ENCODE measurements at places on chromosomes 11 and 22. TPM values are rescaled to one million over a fixed set of nuclear protein-coding genes. Genes with fewer than 3 reads are reported as not detected.
A peak's percentile ranks its signal among the peaks of the same experiment; 100 is the strongest.

The OVOL1 gene
- total RNA-seq: not detected

GRCh38 chr22:20420157-20420842 lies 17.3 kb downstream of the SCARF2 start:
- H3K4me1 ChIP-seq: peaks cover 16% of the 10 kb centered on the region
- no peak overlapping the region for H3K27ac ChIP-seq
- H3K4me3 ChIP-seq: no peak overlapping the region
- no peaks in the 10 kb centered on the region for H3K27me3 ChIP-seq

- no peaks in the 10 kb centered on the region for H3K36me3 ChIP-seq
- peak overlapping the region; percentile 48 for H3K27ac ChIP-seq
- no peaks in the 10 kb centered on the region for H3K27me3 ChIP-seq
Observed at GRCh38 chr11:110712659-110713448, 617 bp upstream of the ARHGAP20 start.

DNA sequence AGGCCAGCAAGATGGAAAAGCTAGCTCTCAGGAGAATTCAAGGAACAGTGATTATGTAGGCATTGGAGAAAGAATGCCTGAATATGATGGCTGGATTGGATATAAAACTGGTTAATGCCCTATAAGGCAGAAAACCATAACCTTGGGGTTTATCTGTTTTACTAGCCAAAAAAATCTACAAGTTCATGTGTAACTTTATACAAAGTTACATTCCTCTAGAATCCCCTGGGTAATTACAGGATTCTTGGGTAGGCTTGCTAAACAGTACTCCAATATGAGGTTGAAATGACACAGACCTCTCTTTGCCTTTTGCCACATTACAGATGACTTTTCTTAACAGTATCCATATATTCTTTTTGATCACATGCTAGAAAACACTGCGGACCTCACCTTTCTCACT lies 26.0 kb downstream of the TSPAN18 start:
- peak overlapping the region; percentile 78 for H3K27ac ChIP-seq
- no peaks in the 10 kb centered on the region for H3K27me3 ChIP-seq
- H3K36me3 ChIP-seq: no peaks in the 10 kb centered on the region
- no peak overlapping the region for H3K4me3 ChIP-seq

GRCh38 chr11:122343210-122343609 lies 227.2 kb upstream of the BLID start:
- H3K4me1 ChIP-seq: peaks cover 4% of the 10 kb centered on the region
- no peaks in the 10 kb centered on the region for H3K27me3 ChIP-seq
- no peak overlapping the region for H3K4me3 ChIP-seq
- H3K27ac ChIP-seq: no peak overlapping the region
- no peak for DNase-seq

- H3K27ac ChIP-seq: no peak overlapping the region
- no peaks in the 10 kb centered on the region for H3K27me3 ChIP-seq
- no peak for DNase-seq
- no peaks in the 10 kb centered on the region for H3K36me3 ChIP-seq
- H3K4me3 ChIP-seq: no peak overlapping the region
Observed at GRCh38 chr22:38133331-38133730, 22.8 kb upstream of the BAIAP2L2 start.

DNA sequence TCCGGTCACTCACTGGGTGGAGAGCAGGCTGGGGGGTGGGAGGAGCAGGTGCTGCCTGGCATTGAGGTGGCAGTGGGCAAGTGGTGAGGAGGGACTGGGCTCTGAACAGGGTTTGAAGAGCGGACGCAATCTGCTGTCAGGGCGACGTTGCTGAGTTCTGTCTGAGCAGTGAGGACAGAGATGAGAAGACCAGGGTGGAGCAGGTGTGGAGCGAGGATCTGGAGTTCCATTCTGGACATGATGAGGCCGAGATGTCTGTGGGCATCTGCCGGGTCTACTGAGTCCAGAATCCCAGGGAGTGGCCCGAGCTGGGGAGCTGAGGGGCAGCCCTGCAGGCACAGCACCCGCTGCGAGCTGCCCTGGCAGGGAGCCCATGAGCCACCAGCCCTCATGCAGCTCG lies 2.2 kb upstream of the MOV10L1 start:
- no peaks in the 10 kb centered on the region for H3K4me1 ChIP-seq
- H3K27ac ChIP-seq: no peak overlapping the region
- H3K36me3 ChIP-seq: no peaks in the 10 kb centered on the region
- no peak for DNase-seq
- no peak overlapping the region for H3K4me3 ChIP-seq

DNA sequence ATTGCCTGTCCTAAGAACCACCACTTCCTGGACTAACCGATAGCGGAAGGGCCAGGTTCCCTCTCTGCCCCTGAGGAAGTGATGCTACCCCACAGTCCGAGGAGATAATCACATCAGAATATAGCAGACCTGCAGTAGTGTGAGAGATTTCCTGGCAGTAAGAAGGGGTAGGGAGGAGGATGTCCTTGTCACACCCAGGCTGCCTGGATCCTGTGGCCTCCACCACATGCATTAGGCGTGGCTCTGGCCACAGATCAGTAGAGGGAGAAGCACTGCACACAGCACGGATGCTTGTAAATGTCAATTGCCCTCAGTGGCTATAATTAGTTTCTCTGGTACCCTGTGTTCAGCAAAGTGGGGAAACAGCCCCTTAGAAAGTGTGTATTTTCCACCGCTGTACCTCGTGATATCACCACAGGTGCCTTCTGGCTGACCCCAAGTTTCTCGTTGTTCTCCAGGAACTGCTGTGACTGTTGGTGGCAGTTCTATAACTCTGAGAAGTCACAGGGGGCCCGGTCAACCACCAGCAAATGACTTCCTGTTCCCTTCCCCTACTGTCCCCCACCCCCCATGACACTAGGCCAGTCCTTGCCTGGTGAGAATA lies 61.8 kb downstream of the UBASH3B start:
- H3K36me3 ChIP-seq: no peaks in the 10 kb centered on the region
- H3K27ac ChIP-seq: no peak overlapping the region
- no peak overlapping the region for H3K4me3 ChIP-seq
- H3K27me3 ChIP-seq: no peaks in the 10 kb centered on the region
- DNase-seq: no peak

GRCh38 chr11:130932086-130932712 lies 15.9 kb upstream of the SNX19 start:
- H3K4me3 ChIP-seq: no peak overlapping the region
- no peak overlapping the region for H3K27ac ChIP-seq
- H3K36me3 ChIP-seq: no peaks in the 10 kb centered on the region
- H3K4me1 ChIP-seq: no peaks in the 10 kb centered on the region
- DNase-seq: peak; percentile 66
- H3K27me3 ChIP-seq: no peaks in the 10 kb centered on the region

The GNAZ gene
- total RNA-seq: 56.9 TPM

GRCh38 chr11:131025020-131025419 lies 108.7 kb upstream of the SNX19 start:
- no peak overlapping the region for H3K27ac ChIP-seq
- no peak for DNase-seq
- H3K4me3 ChIP-seq: no peak overlapping the region
- H3K27me3 ChIP-seq: no peaks in the 10 kb centered on the region
- no peaks in the 10 kb centered on the region for H3K4me1 ChIP-seq

- no peaks in the 10 kb centered on the region for H3K36me3 ChIP-seq
Observed at GRCh38 chr22:36940676-36941075, 27.2 kb downstream of the CSF2RB start.

DNA sequence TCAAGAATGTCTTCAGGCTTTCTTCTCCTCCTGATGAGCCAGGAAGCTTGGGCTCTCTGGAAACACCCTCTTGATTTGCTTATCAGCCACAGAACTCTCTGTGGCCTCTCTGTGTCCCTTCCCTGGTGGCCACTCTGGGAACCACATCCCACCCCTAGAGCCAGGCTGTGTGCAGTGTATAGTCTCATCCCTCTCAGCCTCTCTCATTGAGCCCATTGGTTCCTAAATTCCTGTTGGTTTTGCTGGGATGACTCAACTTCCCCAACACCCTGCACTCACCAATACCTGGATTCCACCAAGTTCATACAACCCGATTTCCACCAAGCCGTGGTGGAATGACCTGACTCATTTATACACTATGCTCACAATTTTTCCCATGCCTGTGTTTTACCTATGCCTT lies 5.2 kb downstream of the IRAG1 start:
- H3K36me3 ChIP-seq: no peaks in the 10 kb centered on the region
- no peaks in the 10 kb centered on the region for H3K27me3 ChIP-seq
- no peak overlapping the region for H3K4me3 ChIP-seq
- peaks cover 58% of the 10 kb centered on the region for H3K4me1 ChIP-seq
- peak overlapping the region; percentile 96 for H3K27ac ChIP-seq

DNA sequence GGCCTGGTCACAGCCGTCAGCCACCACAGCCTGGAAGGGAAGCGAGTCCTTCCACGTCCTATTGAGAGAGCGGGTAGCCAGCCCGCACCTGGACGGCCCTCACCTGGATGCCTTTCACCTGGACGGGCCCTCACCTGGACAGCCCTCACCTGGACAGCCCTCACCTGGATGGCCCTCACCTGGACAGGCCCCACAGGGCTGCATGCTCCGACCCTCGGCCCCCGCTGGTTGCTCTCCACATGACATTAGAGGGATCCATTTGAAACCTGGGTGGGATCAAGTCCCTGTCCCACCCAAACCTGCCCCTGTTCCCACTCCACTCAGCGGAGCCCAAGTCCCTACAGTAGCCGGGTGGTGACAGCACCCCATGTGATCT lies 3.7 kb downstream of the C1QTNF6 start:
- no peak for DNase-seq
- H3K36me3 ChIP-seq: no peaks in the 10 kb centered on the region
- no peak overlapping the region for H3K27ac ChIP-seq
- H3K4me1 ChIP-seq: peaks cover 34% of the 10 kb centered on the region
- no peaks in the 10 kb centered on the region for H3K27me3 ChIP-seq

GRCh38 chr22:22884010-22884887 lies 3.4 kb upstream of the IGLL5 start:
- H3K4me1 ChIP-seq: no peaks in the 10 kb centered on the region
- DNase-seq: no peak
- no peak overlapping the region for H3K4me3 ChIP-seq
- H3K27me3 ChIP-seq: peaks cover 49% of the 10 kb centered on the region
- no peaks in the 10 kb centered on the region for H3K36me3 ChIP-seq
- no peak overlapping the region for H3K27ac ChIP-seq

- DNase-seq: no peak
- no peaks in the 10 kb centered on the region for H3K27me3 ChIP-seq
- H3K27ac ChIP-seq: no peak overlapping the region
- H3K4me3 ChIP-seq: no peak overlapping the region
Observed at GRCh38 chr11:45424411-45425180, 138.5 kb upstream of the SYT13 start.

GRCh38 chr11:88315981-88316441 lies 21.5 kb downstream of the CTSC start:
- H3K27ac ChIP-seq: no peak overlapping the region
- H3K36me3 ChIP-seq: no peaks in the 10 kb centered on the region
- H3K27me3 ChIP-seq: no peaks in the 10 kb centered on the region

GRCh38 chr11:83723999-83724398 lies 437.8 kb upstream of the CCDC90B start:
- peak overlapping the region; percentile 39 for H3K4me3 ChIP-seq
- H3K4me1 ChIP-seq: peaks cover 10% of the 10 kb centered on the region
- no peaks in the 10 kb centered on the region for H3K36me3 ChIP-seq
- DNase-seq: no peak
- H3K27ac ChIP-seq: peak overlapping the region; percentile 17

- no peaks in the 10 kb centered on the region for H3K27me3 ChIP-seq
- H3K4me1 ChIP-seq: no peaks in the 10 kb centered on the region
- no peak overlapping the region for H3K4me3 ChIP-seq
Observed at GRCh38 chr11:13889552-13890249, 72.8 kb upstream of the SPON1 start.

DNA sequence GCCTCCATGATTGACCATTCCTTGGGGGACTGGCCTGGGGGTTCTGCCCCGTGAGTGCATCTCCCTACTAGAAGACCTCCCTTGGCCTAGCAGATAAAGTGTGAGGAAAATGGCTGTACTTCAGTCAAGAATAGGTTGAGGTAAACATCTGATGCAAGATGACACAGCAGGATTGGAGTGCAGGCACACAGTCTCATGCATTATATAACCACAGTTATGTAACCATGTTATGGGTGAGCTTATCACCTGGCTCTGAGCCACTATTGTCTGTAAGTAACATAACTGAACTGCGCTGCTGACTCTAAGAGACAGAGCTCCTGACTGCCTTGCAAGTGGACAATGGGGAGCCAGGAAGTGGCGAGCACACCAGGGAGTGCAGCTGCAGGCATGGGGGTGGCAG lies 378.7 kb upstream of the ANO5 start:
- no peak for DNase-seq
- H3K4me1 ChIP-seq: no peaks in the 10 kb centered on the region
- no peak overlapping the region for H3K27ac ChIP-seq
- H3K36me3 ChIP-seq: no peaks in the 10 kb centered on the region
- no peak overlapping the region for H3K4me3 ChIP-seq

- no peak overlapping the region for H3K27ac ChIP-seq
- H3K36me3 ChIP-seq: no peaks in the 10 kb centered on the region
- no peak overlapping the region for H3K4me3 ChIP-seq
- H3K27me3 ChIP-seq: no peaks in the 10 kb centered on the region
- no peak for DNase-seq
- H3K4me1 ChIP-seq: no peaks in the 10 kb centered on the region
Observed at GRCh38 chr11:30608534-30608933, 22.4 kb upstream of the MPPED2 start.

GRCh38 chr11:103953797-103954486 lies 82.5 kb upstream of the DDI1 start:
- DNase-seq: no peak
- no peaks in the 10 kb centered on the region for H3K36me3 ChIP-seq
- H3K4me1 ChIP-seq: no peaks in the 10 kb centered on the region
- H3K27me3 ChIP-seq: no peaks in the 10 kb centered on the region
- H3K4me3 ChIP-seq: no peak overlapping the region
- no peak overlapping the region for H3K27ac ChIP-seq

DNA sequence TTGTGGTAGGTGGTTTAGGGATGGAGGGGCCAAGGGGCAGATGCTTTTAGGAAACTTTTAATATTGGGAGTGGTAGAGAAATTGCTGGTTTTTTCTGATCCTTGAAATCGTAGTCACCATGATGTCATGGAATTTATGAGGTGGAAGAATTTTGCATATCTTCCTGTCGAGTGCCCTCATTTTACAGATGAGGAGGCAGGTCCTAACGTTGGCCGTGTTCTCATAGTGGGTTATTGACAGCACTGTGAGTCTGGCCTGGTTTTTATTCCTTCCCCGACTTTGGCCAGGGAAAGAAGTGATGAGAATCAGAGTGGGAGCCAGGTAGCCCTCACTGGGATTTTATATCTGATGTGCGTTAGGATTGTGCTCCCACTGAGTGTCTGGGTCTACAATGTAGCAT lies 8.8 kb upstream of the PACS1 start:
- no peaks in the 10 kb centered on the region for H3K4me1 ChIP-seq
- H3K27ac ChIP-seq: no peak overlapping the region
- H3K36me3 ChIP-seq: peaks cover 100% of the 10 kb centered on the region
- H3K4me3 ChIP-seq: no peak overlapping the region
- no peak for DNase-seq

The TMEM191B gene
- total RNA-seq: 0.26 TPM

- peaks cover 21% of the 10 kb centered on the region for H3K4me1 ChIP-seq
- H3K4me3 ChIP-seq: peak overlapping the region; percentile 85
Observed at GRCh38 chr11:130071211-130071712, 1.6 kb downstream of the APLP2 start.

DNA sequence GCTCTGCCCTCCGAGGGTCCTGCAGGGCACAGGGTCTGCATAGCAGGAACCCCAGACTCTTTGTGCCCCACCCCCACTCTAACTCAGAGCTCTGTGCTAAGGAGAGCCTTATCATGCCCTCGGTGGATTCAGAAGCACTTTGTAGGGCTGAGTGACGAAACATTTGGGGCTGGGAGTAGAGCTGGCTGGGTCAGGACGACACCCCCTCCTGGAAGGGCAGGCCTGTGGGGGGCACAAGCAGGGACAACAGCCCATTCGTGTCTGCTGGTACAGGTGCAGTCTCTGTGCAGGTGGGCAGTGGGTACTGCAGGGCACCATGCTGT lies 8.9 kb downstream of the APOBEC3A start:
- no peak for DNase-seq
- no peaks in the 10 kb centered on the region for H3K4me1 ChIP-seq
- H3K27ac ChIP-seq: no peak overlapping the region
- no peaks in the 10 kb centered on the region for H3K36me3 ChIP-seq
